ENCODE measurements at places on chromosomes 16 and 17.
A peak's percentile ranks its signal among the peaks of the same experiment; 100 is the strongest.

- H3K27me3 ChIP-seq = no peaks in the 10 kb centered on the region
- no peaks in the 10 kb centered on the region for H3K4me1 ChIP-seq
- H3K4me3 ChIP-seq = no peak overlapping the region
- no peak overlapping the region for H3K27ac ChIP-seq
- H3K36me3 ChIP-seq = peaks cover 25% of the 10 kb centered on the region
Measured at GRCh38 chr16:508884-509736, 18.4 kb upstream of the CAPN15 start.

- H3K4me3 ChIP-seq = no peak overlapping the region
- no peaks in the 10 kb centered on the region for H3K36me3 ChIP-seq
- peaks cover 37% of the 10 kb centered on the region for H3K27me3 ChIP-seq
- H3K27ac ChIP-seq = no peak overlapping the region
Measured at GRCh38 chr16:23709536-23709935, 3.5 kb downstream of the ERN2 start.

GRCh38 chr17:57556320-57556719 is 188.8 kb downstream of the CCDC182 start:
- no peak overlapping the region for H3K27ac ChIP-seq
- H3K4me1 ChIP-seq = peaks cover 41% of the 10 kb centered on the region
- H3K36me3 ChIP-seq = no peaks in the 10 kb centered on the region
- H3K27me3 ChIP-seq = no peaks in the 10 kb centered on the region
- no peak for DNase-seq

GRCh38 chr17:73947966-73948355 is 255.5 kb upstream of the RPL38 start:
- no peak for DNase-seq
- H3K4me3 ChIP-seq = no peak overlapping the region
- no peaks in the 10 kb centered on the region for H3K4me1 ChIP-seq
- H3K36me3 ChIP-seq = no peaks in the 10 kb centered on the region
- peaks cover 26% of the 10 kb centered on the region for H3K27me3 ChIP-seq
- H3K27ac ChIP-seq = no peak overlapping the region

GRCh38 chr17:44069974-44070454 is 521 bp upstream of the G6PC3 start:
- peaks cover 26% of the 10 kb centered on the region for H3K4me1 ChIP-seq
- peak overlapping the region; percentile 85 for H3K4me3 ChIP-seq
- DNase-seq = no peak
- peaks cover 10% of the 10 kb centered on the region for H3K36me3 ChIP-seq
- H3K27me3 ChIP-seq = no peaks in the 10 kb centered on the region
- H3K27ac ChIP-seq = peak overlapping the region; percentile 94

DNA sequence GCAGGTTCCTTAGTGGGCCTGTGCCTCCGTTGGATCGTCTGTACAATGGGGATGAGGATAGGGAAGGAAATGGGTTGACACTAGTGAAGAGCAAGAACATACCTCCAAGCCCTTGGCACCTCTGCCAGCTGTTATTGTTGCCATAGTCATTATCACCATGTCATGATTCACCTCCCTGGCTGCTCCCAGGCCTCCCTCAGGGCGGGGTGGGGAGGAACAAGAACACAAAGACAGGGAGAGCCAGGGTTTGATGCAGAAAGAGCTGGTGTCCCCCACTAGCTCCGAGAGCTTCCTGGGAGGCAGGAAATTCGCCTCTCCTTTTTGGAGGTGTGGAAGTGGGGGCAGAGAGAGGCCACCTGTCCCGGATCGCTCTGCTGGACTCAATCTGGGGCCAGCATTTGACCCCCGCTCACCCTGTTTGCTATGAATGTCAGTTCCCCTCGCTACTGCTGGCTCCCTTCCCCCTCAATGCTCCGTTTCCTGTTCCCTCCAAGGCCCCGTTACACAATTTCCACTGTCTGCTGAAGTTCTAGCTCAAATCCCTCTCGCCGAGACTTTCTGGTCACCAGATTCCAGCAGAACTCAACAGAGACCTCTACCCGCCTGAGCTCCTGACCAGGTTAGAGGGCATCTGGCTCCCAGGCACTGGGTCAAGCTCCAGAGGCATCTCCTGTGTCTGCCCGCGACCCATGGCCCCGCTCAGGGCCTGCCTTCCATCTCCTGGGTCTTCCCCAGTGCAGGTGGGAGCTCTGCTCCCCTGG is 9.1 kb downstream of the TIMP2 start:
- H3K4me1 ChIP-seq = peaks cover 14% of the 10 kb centered on the region
- no peaks in the 10 kb centered on the region for H3K36me3 ChIP-seq
- H3K27me3 ChIP-seq = no peaks in the 10 kb centered on the region
- H3K4me3 ChIP-seq = no peak overlapping the region
- no peak for DNase-seq

DNA sequence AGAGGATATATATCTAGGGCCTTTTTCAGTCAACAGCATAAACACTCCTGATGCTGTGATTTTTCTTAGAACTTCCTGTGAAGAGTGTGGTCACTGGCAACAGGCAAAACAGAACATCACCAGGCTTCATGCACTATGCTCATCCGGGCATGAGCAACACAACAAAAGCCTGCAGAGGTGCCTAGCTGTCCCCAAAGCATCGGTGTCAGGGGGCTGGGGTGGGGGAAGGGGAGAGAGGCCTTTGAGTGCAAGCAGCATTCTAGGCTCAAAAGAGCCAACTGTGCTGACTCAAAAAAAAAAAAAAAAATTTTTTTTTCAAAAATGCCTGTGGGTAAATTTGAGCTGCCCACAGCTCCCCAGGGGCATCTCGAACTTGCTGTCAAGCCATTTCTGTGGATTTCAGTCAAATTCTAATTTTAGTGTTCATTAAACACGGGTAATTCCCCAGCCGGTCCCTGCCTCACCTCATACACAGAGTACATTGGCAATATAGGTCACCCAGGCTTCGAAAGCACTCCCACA is 194.6 kb upstream of the DYNLRB2 start:
- no peak overlapping the region for H3K27ac ChIP-seq
- H3K27me3 ChIP-seq = no peaks in the 10 kb centered on the region
- H3K4me3 ChIP-seq = no peak overlapping the region
- no peaks in the 10 kb centered on the region for H3K36me3 ChIP-seq
- no peaks in the 10 kb centered on the region for H3K4me1 ChIP-seq

- H3K4me3 ChIP-seq = no peak overlapping the region
- no peaks in the 10 kb centered on the region for H3K36me3 ChIP-seq
- DNase-seq = no peak
- no peak overlapping the region for H3K27ac ChIP-seq
- H3K4me1 ChIP-seq = no peaks in the 10 kb centered on the region
- H3K27me3 ChIP-seq = no peaks in the 10 kb centered on the region
Measured at GRCh38 chr17:29344201-29344856, 45.8 kb upstream of the TAOK1 start.

DNA sequence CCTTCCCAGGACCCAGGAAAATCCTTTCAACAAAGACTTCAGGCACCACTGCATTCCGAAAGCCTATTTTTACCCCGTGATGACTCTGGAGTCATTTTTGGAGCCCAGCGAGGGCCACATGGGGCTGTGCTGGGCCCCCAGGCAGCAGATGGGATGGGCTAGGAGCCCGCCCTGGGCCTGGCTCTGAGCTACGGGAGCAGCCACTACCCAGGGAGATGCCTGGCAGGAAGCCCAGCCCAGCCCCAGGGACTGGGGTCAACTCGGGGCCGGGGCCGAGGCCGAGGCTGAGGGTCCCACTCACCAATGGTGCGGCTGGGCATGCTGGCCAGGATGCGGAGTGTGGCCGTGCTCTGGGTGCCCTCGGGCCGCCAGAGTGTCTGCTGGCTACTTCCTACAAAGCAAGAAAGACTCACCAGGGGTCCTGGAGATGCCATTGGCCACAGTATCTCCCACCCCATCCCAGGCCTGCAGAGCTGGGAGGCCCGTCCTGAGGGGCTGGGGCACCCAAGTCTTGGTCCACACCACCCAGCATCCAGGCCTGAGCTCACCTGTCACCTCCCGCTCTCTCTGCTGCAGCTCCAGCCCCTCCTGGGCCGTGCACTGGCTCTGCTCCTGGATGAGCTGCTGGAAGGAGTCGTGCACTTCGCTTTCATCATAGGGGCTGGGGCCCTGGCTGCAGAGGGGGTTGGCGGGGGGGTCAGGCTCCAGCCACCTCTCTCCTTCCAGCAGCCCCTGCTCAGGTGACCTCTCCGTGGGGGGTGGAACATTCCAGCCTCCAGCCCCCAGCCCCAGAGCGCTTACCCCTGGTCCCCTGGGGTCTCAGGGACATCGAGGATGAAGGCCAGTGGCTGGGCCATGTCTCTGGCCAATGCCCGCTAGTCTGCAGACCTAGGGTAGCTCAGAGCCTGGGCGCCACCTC is 2.3 kb downstream of the TMC6 start:
- H3K4me1 ChIP-seq = peaks cover 66% of the 10 kb centered on the region
- H3K27me3 ChIP-seq = no peaks in the 10 kb centered on the region
- H3K36me3 ChIP-seq = peaks cover 8% of the 10 kb centered on the region
- peak; percentile 71 for DNase-seq

DNA sequence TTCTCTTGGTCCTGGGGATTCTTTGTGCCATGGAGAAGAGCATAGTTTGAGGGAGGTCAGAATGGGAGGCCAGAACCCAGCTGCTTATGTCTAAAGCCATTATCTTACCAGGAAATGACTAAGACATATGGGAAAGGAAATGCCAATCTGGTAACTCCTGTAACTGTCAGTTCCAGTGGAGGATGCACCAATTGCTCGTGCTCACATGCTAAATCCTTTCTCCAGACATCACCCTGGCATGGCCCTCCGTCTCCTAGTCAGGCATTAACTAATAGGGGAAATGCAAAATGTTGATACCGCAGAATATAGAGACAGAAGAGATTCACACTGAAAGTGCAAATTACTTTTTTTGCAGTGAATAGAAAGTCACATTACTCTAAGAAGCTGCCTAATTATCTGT is 255.6 kb upstream of the HSBP1 start:
- no peaks in the 10 kb centered on the region for H3K27me3 ChIP-seq
- no peak overlapping the region for H3K4me3 ChIP-seq
- DNase-seq = no peak
- H3K36me3 ChIP-seq = no peaks in the 10 kb centered on the region

- no peaks in the 10 kb centered on the region for H3K27me3 ChIP-seq
- peaks cover 5% of the 10 kb centered on the region for H3K36me3 ChIP-seq
- no peak overlapping the region for H3K4me3 ChIP-seq
- DNase-seq = no peak
- H3K27ac ChIP-seq = no peak overlapping the region
Measured at GRCh38 chr17:57679906-57680695, 65.0 kb downstream of the CCDC182 start.

Data from heart left ventricle (tissue), 16 donors.